ENCODE measurements at places on chromosomes 6 and 20.
A peak's percentile ranks its signal among the peaks of the same experiment; 100 is the strongest.

- DNase-seq: no peak
These were observed 118.3 kb downstream of the KIF13A start for GRCh38 chr6:17869010-17869752.

GRCh38 chr6:35668744-35669450 lies 19.8 kb downstream of the FKBP5 start:
- DNase-seq: no peak

- peak; percentile 35 for DNase-seq
These were observed 113.8 kb downstream of the SYCP2 start for GRCh38 chr20:59819496-59820203.

DNA sequence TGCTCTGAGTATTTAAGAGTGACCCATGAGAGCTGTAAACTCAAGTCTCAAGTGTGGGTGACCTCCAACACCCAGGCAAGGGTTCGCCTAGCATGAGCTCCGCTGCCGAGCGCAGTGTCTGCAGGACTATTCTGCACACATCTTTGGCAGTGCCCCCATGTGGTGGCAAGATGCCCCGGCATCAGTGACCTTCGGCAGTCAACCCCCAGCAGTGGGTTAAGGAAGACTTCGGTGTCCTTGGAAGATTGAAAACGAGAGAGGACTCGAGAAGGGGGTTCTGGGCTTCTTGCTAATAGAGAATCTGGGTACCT lies 43.1 kb downstream of the RBM38 start:
- no peak for DNase-seq

DNA sequence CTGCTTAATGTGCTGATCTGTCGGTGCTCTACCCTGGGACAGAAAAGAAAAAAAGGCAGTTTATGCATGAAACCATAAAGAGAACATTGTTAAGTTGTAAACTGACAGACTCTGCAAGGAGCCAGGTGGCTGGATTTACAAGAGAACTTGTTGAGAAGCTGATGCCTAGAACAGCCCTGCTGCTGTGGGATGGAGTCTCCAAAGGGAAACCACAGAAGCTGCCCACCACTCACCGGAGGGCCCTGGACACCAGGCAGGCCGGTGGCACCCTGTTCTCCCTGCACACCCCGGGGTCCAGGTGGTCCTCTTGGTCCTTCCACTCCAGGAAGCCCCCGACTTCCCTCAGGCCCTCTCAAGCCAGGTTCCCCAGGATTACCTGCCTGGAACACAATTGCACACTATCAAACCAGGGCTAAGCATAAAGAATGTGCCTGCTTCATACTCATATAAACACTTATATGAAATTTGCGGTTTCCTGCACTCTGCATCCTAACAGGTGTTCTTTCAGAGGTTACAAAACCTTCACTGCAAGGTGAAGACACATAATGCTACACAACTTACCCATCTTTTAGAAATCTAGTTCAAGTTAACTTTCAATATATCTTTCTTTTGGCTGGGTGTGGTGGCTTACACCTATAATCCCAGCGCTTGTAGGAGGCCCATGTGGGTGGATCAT lies 68.2 kb downstream of the COL9A1 start:
- no peak for DNase-seq

- DNase-seq: no peak
These were observed 47.8 kb upstream of the TAGAP start for GRCh38 chr6:159092631-159093030.

- DNase-seq: no peak
These were observed 63.3 kb downstream of the TOX2 start for GRCh38 chr20:43977962-43978361.

- no peak for DNase-seq
These were observed 173.0 kb upstream of the ECI2 start for GRCh38 chr6:4308364-4308763.

- DNase-seq: no peak
These were observed 134.6 kb downstream of the PHACTR1 start for GRCh38 chr6:12851123-12851695.

GRCh38 chr6:154921482-154921881 lies 73.6 kb upstream of the TIAM2 start:
- no peak for DNase-seq

DNA sequence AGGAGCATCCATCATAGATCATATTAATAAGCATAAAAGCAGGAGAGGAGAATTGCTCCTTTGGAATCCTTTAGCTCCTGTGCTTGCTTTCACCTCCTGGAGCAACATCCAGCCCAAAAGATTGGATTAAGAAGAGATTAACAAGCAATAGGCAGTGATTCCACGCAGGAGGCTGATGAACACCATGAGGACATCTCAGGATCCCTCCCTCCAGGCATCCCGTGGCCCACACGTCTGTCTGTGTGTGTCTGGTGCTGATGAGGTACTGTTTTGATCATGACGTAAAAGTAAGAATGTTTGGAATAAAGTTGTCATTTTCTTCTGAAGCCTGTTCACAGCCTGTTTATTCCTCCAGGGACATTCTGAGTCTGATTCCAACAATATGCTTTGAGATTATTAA lies 185.5 kb upstream of the MYLIP start:
- DNase-seq: no peak

Data from coronary artery (tissue), 2 donors.